ENCODE measurements at places on chromosomes 5 and 9.
A peak's percentile ranks its signal among the peaks of the same experiment; 100 is the strongest.

GRCh38 chr9:15416880-15417279, 5.8 kb upstream of the SNAPC3 start:
- DNase-seq, result peak; percentile 46

DNA sequence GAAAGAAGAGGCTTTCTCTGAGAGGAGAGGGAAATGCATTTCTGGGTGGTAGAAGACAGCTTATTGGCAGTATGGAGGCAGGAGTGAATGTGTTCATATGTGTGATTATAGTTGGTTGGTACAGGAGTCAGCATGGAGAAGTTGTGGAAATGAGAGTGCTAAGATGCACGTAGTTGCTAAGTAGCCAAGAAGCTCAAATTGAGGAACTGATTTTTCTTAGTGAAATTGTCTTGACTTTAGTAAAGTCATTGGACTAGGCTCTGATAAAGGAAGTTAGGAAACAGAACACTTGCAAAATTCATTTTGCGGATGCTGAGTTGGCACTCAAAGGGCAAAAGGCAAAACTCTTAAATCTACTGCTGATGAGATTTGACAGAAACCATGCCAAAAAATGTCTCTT, 158.9 kb upstream of the VCAN start:
- no peak for DNase-seq

- DNase-seq, result no peak
Observed at GRCh38 chr5:109186759-109187158, 223.0 kb downstream of the PJA2 start.

DNA sequence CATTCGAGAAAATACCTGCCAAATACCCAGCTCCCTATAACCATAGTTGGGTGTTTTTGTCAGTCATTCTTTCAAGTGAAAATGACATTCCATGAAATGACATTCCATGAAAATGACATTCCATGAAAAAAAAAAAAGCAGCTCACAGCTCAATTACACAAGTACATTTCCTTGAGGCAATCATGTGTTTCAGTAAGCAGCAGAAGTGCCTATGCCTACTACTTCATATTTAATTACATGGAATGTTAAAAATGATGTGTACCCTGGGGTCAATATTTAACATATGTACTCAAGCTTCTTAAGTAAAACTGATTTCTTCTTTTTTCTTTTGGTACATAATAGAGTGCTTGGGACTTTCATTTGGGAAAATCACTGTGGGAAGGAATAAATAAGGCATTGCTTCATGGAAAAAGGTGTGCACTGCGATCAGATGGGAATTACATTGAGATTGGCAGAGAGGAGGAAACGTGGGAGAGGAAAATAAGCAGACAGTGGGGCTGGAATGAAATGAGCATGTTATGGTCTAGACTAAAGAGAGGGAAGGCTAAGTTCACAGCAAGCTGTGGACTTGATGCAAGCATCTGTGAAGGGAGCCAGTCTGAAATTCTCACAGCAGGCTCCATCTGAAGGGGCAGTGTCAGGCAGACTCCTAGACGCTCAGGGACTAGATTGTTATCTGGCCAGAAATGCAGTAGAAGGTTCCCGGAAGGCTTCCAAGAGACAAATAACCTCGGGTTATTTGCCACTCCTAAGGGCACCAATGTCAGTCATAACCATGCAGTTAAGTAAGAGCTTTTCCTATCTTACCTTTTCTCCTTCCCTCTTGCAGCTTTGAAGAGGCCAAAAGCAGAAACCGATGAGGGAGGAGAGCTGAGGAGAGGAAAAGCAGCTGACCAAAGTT, 15.2 kb upstream of the SPATA9 start:
- no peak for DNase-seq

DNA sequence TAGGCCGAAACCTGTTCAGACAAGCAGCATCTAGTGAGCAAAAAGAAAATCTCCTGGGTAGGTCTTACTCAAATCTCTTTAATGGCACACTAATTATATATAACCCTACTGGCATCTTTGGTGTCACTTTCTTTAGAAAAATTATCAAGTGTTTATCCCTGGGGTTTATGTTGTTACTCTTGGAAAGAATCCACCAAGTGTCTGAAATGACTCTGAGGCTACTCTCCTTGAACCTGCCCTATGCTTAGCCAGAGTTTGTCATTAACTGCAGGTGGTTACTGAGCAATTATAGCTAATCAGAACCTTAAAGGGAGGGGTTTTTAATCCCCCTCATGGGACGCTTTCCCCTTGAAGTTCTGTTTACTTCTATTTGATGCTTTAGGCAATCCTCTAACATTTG, 381.9 kb downstream of the PLK2 start:
- DNase-seq, result no peak

GRCh38 chr9:114223564-114224246, 68.4 kb downstream of the COL27A1 start:
- DNase-seq, result no peak

DNA sequence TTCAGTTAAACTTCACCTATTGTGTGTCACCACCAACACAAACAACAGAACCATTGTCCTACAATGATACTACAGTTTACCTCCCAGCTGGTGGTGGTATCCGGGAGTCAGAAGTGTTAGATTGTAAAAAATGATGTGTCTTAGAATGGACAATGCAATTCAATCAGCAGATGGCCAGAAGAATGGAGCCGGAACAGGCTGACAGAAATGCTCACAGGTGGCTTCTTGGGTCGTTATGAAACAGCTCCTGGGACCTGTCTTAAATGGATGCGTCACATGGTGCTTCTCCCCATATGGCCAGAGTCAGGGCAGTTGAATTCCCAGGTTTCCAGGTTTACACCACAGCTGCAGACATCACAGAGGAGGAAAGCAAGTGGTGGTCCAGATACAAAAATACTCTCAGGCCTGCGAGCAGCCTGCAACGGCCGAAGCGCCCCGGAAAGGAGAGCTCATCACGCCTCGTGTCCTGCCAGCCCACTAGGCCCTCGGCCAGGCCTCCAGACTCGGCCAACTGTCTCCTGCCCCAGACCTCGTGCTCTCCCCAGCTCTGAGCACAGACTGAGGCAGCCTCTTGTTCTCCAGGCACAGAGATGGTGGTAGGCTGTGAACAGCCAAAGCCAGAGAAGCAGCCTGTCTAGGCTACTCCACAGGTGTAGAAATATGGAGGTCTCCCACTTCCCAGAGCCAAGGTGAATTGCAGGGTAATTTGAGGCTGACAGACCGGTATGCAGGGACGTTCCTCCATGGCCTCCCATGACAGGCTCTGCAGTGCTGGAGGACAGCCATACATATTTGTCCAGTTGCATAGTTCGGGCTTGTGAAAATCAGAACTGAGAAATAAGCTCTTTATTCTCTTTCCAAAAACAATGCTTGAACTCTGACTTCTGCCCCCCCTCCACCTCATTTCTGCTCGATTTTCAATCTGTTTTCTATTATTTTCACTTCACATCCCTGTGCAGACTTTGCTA, 98.5 kb upstream of the SPATA31C2 start:
- no peak for DNase-seq

- no peak for DNase-seq
Observed at GRCh38 chr9:98225015-98225442, 30.4 kb downstream of the TBC1D2 start.

GRCh38 chr9:14529054-14529453, 164.2 kb downstream of the ZDHHC21 start:
- DNase-seq, result no peak

GRCh38 chr5:20109326-20109725, 121.3 kb upstream of the CDH18 start:
- no peak for DNase-seq

DNA sequence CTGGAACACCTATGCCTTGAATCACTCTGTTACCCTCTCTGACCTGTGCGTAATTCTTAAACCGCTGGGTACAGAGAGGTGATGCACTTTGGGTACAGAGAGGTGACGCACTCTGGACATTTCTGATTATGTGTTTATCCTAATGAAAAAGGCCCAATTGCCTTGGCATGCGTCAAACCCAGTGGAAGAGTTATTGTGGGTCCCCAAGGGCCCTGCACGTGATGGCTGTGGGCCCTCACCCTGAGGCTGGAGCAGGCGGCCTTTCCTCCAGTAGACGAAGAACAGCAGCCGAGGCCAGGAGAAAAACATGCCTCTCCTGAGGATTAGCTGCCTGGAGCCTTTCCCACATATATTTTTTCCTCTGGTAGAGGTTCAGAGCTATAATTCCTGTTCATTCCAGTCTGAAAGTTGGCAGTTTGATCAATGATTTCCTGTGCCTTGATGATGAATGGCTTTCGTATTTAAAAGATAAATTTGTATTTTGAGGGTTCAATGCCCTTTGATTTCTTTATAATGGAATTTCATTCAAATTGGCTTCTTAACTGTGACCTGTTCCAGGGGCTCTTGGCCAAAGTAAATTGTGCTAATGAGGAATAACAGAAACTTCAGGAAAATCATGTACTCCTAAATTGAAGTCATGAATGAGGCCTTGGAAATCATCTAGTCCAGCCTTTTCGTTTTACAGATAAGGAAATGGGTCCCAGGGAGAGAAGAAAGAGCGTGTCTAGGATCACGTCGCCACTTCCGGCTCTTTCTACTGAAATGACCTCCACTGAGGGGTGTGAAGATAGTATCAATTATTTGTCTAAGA, 22.8 kb downstream of the ACER2 start:
- no peak for DNase-seq

DNA sequence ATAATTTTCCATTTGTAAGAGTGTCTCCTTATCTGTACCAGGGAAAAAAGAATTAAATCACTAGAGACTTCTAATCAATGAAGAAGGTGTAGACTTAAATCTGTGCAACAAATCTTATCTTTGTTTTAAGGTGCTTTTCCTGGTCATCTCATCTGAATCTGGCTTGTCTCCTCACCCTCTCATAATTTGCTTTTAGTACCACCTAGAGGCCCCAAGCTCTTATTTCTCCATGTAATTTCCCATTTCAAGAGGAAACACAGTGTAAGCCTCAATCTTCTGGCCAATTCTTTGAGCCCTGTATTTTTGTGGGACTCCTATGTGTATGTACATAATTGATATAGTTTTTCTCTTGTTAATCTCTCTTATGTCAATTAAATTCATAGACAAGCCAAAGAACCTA, 1975.3 kb upstream of the CDH6 start:
- no peak for DNase-seq

DNA sequence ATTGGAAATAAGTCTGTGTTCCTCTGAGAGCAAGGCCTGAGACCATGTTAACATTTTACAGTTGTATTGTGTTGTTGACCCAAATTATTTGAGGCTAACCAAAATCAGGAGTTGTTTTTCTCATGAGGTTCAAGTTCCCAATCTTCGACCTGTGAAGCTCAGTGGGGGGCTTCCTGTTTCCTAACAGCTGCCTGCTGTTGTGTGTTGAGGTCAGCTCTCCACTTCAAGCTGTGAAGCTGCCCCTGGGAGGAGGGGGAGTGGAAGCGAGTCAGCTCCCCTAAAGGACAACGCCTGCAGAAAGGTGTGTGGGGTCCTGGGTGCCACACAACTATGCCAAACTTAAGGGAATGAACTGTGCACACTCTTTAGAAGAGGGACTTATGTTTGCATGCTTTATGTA, 295.5 kb downstream of the IRX1 start:
- no peak for DNase-seq

DNA sequence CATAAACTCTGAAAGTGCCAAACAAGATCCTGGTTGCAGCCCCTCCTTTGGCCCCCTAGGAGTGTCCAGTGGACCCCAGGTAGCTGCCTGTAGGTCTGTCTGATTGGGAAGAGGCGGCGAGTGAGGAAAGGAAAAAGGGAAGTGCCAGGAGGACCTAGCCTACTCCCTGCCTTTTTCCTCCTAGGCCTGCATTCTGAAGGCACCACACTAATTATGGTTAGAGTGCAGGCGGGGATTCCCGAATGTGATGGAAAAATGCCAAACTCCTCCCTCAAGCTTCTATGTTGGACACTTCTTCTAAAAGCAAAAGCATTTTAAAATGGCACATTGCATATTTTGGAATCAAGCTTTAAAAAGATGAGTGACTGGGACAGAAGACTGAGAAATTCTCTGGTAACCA, 83.2 kb upstream of the SMIM15 start:
- DNase-seq, result no peak

- peak; percentile 23 for DNase-seq
Observed at GRCh38 chr5:62341783-62342475, 35.9 kb downstream of the KIF2A start.

GRCh38 chr5:3622961-3623360, 27.3 kb downstream of the IRX1 start:
- no peak for DNase-seq

DNA sequence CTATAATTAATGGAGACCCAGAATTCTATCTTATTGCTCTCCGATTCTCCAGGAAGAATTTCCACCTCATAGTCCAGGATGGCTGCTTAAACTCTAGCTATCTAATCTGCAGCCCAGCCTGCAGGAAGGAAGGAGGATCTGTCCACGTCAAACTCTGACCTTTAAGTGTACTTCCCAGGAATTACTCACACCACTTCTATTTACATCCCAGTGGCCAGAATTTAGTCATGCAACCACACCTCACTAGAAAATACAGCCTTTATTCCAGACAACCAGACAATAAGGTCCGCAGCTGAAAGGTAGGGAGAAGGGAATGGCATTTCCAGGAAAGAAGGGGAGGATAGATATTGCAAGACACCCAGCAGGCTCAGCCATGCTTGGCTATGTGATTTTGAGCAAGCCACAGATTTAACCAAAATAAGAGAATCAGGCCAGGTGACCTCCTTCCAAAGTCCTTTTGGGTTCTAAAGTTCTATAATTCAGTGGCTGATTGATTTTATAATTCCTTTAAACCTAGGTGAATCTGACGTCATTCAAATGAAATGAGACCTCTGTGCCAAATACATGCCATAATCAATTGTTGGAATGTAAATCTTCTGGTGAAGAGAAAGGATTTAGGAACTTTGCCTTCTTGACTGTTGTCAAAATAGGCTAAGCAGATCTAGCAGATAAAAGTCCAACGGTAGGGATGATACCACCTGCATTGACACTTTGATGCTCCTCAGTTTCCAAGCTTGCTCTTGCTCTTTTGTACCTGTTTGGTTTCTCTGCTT, 3.7 kb upstream of the DENND1A start:
- no peak for DNase-seq

DNA sequence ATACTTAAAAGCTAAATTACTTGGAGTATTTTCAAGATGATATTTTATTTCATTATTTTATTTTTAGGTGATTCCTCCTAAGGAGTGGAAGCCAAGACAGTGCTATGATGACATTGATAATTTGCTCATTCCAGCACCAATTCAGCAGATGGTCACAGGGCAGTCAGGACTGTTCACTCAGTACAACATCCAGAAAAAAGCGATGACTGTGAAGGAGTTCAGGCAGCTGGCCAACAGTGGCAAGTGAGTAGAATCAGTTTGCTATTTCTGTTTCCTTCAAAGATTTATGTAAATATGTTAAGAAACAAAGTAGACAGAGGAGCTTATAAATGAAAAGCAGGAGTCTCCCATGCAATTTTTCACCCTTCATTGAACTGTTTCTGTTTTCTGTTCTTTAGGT, 47.8 kb downstream of the KDM4C start:
- no peak for DNase-seq

- no peak for DNase-seq
Observed at GRCh38 chr5:172102913-172103626, 85.0 kb downstream of the STK10 start.

GRCh38 chr9:105158020-105158419, 86.4 kb upstream of the SLC44A1 start:
- DNase-seq, result no peak

- no peak for DNase-seq
Observed at GRCh38 chr5:167280111-167280510, 1011.3 kb upstream of the WWC1 start.

GRCh38 chr5:66839636-66840185, 243.5 kb downstream of the MAST4 start:
- DNase-seq, result no peak

Data from CD4-positive, alpha-beta memory T cell (primary cell).